ENCODE measurements at places on chromosomes 11 and 22.
A peak's percentile ranks its signal among the peaks of the same experiment; 100 is the strongest.

- no peak for DNase-seq
These were observed 88.2 kb downstream of the SIK3 start for GRCh38 chr11:117009905-117010605.

DNA sequence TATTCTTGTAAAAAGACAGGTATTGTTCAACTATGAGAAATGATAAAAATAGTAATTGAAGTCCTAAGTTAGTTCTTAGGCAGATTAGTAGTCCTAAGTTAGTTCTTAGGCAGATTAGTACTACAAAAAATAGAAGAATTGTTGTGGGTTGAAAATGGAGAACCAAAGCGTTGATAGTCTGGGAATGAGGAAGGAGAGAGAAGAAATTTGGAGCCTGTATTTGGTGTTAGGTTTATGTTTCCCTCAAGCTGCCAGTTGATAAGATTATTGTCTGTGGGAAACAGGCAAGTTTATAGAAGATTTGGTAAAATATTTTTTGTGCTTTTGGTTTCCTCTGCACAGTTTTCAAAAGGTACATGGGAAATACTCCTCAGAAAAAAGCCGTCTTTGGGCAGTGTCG, 3.6 kb downstream of the BCO2 start:
- DNase-seq, result no peak

DNA sequence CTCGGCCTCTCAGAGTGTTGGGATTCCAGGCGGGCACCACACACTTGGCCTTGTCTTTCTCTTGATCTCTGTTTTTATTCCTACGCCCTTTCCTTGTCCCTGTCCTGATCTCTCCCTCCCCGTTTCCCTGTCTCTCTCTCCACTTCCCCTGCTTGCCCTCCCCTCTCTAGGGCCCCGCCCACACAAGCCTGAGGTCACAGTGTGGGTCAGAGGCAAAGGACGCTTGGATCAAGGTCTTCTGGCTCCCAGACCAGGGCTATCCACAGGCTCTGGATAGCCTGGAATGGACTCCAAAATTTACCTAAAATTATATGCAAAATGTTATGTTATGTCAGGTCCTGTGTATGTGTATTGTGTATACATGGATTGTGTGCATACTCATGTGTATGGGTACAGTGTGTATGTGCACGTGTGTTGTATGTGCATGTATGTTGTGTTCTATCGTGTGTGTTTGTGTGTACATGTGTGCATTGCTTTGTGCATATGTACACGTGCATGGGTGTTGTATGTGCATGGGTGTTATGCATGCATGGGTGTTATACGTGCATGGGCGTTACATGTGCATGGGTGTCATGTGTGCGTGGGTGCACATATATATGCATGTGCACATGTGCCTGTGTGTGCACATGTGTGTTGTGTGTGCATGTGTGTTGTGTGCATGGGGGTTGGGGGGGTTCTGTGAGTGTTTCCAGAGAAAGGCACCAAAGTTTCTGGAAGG, 38.3 kb downstream of the TP53I11 start:
- DNase-seq, result no peak

- DNase-seq, result no peak
These were observed 12.0 kb downstream of the KCNQ1OT1 start for GRCh38 chr11:2687782-2688191.

- no peak for DNase-seq
These were observed 11.2 kb downstream of the ZBED5 start for GRCh38 chr11:10846660-10847059.

DNA sequence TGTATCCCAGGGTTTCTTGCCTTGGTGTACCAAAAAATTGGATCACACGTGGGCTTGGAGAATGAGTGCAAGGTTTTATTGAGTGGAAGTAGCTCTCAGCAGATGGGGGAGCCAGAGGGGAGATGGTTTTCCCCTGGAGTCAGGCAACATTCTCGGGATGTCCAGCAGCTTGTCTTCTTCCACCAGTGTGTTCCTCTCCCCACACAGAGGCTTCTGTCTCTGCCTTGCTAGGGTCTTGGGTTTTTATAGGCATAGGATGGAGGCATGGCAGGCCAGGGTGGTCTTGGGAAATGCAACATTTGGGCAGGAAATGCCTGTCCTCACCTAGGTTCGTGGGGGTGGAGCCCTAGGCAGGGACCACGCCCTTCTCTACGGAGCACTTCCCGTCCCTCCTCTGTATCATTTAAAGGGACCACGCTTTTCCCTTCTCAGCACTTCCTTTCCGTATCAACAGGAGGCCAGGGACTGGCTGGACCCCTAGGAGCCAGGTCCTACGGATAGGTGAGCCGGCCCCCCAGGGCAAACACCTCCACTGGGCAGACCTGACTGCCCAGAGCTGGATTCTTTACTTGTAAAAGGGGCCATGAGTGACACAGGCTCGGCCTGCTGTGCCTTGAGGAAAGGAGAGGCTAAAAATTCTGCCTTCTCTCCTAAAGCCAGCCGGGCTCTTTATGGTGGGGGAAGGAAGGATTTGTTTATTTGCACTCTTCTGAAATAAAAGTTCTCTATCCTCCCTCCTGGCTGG, 55.3 kb upstream of the CCDC188 start:
- DNase-seq, result peak; percentile 69

- no peak for DNase-seq
These were observed 60.8 kb upstream of the CTSC start for GRCh38 chr11:88398372-88398771.

GRCh38 chr11:102456381-102456780, 3.8 kb upstream of the TMEM123 start:
- no peak for DNase-seq

DNA sequence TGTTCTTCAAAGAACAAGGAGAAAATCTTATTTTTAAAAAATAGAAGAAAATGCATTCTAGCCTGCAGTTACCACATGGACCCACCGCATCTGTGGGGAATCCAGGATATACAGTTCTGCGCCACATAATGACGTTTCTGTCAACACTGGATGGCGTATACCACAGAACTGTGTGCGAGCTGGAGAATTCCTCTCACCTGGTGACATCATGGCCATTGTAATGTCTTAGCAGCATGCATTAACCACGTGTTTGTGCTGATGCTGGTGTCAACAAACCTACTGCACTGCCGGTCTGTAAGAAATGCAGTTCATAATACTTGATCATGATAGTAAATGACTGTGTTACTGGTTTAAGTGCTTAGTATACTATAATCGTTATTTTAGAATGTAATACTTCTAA, 174.7 kb downstream of the TBC1D22A start:
- DNase-seq, result no peak

- no peak for DNase-seq
These were observed 8.1 kb upstream of the TOP3B start for GRCh38 chr22:21990445-21991303.

DNA sequence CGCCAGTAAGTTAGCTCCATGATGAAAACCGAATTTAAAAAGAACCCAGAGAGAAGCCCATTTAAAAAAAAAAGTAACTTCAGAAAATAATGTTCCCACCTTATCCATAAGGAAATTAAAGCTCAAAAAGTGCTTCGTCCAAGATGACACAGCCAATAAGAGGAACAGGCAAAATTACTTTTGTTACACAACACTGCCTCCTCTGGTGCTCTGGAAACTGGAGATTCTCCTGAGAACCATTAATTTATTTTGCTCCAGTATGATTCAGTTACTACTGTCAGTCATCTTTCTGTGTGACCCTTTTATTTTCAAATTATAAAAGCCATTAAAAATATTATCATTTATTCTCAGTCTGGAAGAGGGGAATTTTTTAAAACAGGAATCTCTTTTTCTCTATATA, 2.0 kb downstream of the IFT27 start:
- DNase-seq, result no peak

DNA sequence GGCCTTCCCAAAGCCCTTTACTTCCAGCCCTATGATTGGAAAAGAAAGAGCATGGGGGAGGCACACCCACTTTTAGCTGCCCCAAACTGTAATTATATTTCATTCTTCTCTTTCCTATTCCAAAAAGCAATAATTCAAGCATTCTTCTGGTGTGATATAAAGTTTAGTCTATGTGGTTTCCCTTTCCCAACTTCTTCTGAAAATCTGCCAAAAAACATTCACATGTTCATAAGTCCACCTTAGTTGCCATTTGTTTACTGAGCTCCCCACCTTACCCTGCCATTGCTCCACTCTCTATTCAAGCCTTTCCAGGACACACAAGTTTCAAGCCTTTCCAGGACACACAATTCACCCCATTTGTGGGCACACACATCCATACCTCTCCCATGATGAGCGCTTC, 111.6 kb upstream of the BMAL1 start:
- no peak for DNase-seq

DNA sequence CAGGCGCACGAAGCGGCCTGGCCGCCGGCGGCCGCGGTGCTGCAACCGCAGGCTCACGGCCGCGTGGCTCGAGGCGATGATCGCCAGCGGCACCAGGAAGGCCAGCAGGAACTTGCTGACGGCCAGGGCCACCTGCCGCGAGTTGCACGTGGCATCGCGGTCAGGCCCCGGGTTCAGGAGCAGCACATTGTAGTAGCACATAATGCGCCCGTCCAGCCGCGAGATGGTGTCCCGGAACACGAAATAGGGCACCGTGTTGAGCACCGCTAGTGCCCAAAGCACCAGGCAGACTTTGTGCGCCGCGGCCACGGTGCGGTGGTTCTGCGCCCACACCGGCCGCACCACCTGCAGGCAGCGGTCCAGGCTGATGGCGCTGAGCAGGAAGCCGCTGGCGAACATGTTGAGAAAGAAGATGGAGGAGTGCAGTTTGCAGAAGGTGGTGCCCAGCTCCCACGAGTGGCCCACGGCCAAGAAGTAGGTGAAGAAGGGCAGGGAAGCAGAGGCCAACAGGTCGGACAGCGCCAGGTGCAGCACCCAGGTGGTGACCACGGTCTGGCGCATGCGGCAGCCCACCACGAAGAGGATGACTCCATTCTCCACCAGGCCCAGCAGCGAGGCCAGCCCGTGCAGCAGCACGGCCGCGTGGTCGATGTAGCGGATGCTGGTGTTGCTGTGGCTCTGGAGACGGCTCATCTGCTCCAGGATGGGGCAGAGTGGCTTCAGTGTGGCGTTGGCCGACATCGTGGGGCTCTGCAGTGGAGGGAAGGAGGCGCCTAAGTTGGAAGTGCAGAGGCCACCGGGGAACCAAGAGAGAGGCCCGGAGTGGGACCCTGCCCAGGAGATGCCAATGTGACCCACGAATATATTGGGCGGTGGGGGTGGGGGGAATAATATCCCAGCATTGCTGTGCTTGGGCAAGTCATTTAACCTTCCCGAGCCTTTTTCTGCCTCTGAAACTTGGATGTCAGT, 2.5 kb downstream of the PTGDR2 start:
- no peak for DNase-seq

- no peak for DNase-seq
These were observed 3.1 kb downstream of the OR56A1 start for GRCh38 chr11:6027501-6027900.

DNA sequence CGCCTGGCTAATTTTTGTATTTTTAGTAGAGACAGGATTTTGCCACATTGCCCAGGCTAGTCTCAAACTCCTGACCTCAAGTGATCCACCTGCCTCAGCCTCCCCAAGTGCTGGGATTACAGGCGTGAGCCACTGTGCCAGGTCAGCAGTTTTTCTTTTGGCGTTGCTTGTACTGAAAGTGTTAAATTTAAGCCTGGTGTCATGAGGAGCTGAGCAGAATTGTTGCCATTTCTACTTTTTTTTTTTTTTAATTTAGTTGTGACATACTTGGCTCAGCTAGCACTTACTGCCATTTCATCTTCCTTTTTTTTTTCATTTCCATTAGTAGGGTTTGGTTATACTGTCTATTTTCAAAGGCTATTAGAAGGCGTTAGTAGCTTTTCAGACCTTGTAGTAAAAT, 10.7 kb downstream of the TAB1 start:
- no peak for DNase-seq

GRCh38 chr11:26244207-26244606, 87.7 kb upstream of the ANO3 start:
- DNase-seq, result no peak
